ENCODE measurements at places on chromosomes 7 and 10. TPM values are rescaled to one million over a fixed set of nuclear protein-coding genes. Genes with fewer than 3 reads are reported as not detected.

The DDC gene
- 0.38 TPM for total RNA-seq

The SPAG6 gene
- not detected for total RNA-seq

The C1QL3 gene
- total RNA-seq, result 0.07 TPM

- H3K36me3 ChIP-seq, result no peaks in the 10 kb centered on the region
- no peaks in the 10 kb centered on the region for H3K27me3 ChIP-seq
- peaks cover 12% of the 10 kb centered on the region for H3K4me1 ChIP-seq
Measured at GRCh38 chr10:70584366-70584765, 18.2 kb downstream of the PRF1 start.

GRCh38 chr10:25382029-25382810 lies 207.4 kb downstream of the GPR158 start:
- no peak overlapping the region for H3K4me3 ChIP-seq
- H3K27ac ChIP-seq, result no peak overlapping the region
- no peaks in the 10 kb centered on the region for H3K36me3 ChIP-seq
- H3K27me3 ChIP-seq, result no peaks in the 10 kb centered on the region
- no peak for DNase-seq

All from activated naive CD4-positive, alpha-beta T cell treated with anti-CD3 and anti-CD28 coated beads for 36 hours (primary cell).